Neural crest cell (in vitro differentiated cells): ENCODE measurements at places on chromosomes 5 and 9. TPM values are rescaled to one million over a fixed set of nuclear protein-coding genes. Genes with fewer than 3 reads are reported as not detected.

DNA sequence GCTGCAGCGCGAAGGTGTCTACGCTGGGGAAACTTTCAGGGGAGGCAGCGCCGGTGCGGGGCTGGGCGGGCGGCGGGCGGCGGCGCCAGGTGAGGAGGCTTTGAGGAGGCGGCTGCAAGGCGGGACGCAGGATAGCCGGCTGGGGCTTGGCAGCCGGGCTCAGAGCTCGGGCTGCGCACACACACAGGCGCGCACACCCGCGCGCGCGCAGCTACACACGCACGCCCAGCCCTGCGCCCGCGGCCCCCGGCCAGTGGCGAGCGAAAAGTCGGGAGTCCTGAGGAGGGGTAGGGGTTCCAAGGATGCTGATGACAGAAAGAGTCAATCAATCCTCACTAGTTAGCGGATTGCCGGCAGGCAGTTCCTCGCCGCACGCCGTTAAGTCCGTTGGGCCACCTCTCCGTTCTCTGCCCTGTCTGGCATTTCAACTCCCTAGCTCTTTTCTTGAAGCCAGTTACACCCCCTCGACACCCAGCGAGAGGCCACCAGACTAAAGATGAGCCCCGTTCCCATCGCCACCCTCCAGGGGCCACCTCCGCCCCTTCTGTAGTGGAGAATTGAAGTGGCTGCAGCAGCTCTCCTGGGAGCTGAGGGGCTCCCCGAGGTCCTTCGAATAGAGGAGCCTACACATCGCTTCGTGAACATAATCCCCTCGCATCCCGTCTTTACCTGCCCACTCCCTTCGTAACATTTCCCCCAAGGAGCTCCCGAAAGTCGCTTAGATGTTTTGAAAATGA is 1640.3 kb upstream of the C9orf72 start:
- DNase-seq = peak; percentile 21

DNA sequence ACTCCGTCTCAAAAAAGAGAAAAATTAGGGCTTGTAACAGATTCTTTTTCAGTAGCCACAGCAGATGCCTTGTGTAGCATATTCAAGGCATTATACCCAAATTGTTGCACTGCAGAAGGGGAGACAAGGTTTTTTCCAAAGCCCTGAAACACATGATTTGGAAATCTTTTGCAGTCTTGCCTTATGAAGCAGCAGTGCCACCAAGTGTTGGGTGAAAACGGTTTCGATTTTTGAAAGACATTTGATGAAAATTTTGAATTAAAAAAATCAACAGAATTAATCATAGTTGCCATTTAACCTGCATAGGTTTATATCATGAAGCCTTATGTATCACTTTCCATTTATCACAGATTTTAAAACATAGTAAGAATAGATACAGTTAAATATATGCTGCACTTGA is 479.5 kb downstream of the TAF11L14 start:
- DNase-seq = no peak

Gene SPTAN1
- total RNA-seq = 280 and 289 TPM in 2 replicates

Gene PSD2
- total RNA-seq = 0.66 and 0.68 TPM in 2 replicates

Gene TRIM36
- 18.9 and 22.9 TPM in 2 replicates for total RNA-seq

Gene GABBR2
- 0.77 and 0.84 TPM in 2 replicates for total RNA-seq

Gene PITX1
- not detected in 2 replicates for total RNA-seq

DNA sequence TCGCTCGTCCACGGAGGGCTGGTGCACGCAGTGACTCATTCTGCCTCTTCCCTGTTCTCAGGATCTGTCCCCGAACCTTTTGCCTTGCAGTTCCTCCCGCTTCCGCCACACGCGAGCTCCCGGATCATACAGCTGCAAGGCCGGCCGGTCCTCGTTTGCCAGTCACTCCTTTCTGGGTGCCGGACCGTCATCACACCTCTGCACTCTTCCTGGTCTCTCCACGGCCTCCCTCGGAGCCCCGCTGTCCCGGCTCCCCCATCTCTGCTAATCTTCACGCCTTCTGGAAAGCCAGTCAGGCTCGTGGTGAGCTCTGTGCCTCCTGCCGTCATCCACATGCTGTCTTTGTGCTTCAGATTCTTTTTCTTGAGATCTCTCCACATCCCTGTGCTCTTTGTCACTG is 91.8 kb downstream of the STX17 start:
- DNase-seq = no peak

- DNase-seq = no peak
These were observed 45.2 kb downstream of the SH3TC2 start for GRCh38 chr5:149017636-149018035.
